Activated CD4-positive, alpha-beta T cell treated with anti-CD3 and anti-CD28 coated beads, Interleukin-2, amount 50 U/mL, for 4 hours (primary cell): ENCODE measurements at places on chromosomes 11 and 22.
A peak's percentile ranks its signal among the peaks of the same experiment; 100 is the strongest.

GRCh38 chr11:116794851-116795250 lies 3.2 kb upstream of the APOA5 start:
- no peak for DNase-seq

DNA sequence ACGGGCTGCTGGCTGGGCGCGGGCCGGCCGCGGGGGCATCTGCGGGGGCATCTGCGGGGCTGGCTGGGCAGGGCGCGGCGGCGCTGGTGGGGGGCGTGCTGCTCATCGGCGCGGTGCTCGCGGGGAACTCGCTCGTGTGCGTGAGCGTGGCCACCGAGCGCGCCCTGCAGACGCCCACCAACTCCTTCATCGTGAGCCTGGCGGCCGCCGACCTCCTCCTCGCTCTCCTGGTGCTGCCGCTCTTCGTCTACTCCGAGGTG lies 194 bp downstream of the DRD4 start:
- DNase-seq: no peak

DNA sequence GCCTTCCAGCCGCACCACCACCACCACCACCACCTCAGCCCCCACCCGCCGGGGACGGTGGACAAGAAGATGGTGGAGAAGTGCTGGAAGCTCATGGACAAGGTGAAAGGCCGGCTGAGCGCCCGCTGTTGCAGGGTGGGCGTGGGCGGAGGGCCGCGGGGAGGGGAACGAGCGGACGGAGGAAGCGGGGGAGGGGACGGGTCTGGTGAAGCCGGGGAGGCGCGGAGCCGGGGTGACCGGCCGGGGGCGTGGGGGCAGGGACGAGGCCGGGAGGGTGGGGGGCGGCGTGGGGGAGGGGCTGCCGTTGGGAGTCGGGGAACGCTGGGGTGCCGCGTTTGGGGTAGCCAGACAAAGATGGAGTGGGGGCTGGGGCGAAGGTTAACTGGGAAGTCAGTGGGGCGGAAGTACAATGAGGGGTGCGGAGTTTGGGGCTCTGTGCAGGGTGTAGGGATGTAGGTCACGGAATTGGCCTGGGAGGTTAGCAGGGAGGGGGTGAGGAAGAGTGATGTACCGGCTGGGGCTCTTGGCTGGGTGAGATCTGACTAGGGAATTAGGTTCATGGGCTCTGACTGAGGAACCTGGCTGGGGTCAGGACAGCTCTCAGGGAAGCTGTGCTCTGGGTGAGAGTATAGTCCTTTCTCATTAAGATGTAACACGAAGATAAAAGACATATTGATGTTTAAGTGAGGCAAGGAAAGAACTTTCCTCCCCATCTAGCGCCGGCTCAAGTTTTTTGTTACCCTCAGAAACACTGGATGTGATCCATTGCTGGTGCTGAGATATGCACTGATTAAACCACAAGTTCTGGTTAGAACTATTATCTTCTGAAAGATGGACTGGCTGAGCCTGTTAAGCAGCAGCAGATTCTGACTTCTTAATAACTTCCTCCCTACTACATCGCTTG lies 624 bp downstream of the CBL start:
- DNase-seq: peak; percentile 27

DNA sequence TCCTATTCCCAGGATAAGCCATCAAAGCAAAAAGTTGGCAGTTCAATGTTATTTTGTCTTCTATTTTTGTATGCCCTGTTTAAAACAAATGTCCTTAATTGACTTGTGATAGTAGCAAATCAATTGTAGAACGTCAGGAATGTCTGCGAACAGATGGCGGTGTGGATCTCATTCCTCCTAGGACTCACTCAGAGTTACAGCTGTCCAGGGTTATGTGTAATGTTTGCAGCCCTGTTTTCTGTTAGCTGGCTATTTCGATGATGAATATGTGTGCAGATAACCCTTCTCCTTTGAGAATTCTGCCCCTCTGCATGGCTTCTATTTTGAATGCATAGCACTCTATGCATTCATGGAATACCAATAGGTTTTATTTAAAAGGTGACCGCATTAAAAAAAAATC lies 1248.0 kb upstream of the CNTN5 start:
- no peak for DNase-seq

DNA sequence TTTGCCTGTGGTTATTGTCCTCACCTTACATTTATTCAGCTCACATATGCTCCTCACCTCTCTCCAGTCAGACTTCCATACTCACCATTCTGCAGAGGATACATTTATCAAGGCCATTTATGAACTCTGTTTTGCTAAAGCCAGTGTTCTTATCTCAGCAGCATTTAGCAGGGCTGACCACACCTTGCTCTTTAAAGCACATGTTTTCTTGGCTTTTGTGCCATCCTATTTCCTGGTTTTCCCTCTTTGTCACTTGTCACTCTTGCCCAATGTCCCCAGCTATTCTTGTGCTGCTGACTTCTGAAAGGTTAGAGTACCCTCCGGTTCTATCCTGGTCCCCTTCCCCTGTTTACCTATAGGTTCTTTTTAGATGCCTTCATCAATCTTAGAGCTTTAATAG lies 446.6 kb downstream of the NELL1 start:
- DNase-seq: no peak

- no peak for DNase-seq
Measured at GRCh38 chr22:45891996-45892621, 84.9 kb downstream of the WNT7B start.

DNA sequence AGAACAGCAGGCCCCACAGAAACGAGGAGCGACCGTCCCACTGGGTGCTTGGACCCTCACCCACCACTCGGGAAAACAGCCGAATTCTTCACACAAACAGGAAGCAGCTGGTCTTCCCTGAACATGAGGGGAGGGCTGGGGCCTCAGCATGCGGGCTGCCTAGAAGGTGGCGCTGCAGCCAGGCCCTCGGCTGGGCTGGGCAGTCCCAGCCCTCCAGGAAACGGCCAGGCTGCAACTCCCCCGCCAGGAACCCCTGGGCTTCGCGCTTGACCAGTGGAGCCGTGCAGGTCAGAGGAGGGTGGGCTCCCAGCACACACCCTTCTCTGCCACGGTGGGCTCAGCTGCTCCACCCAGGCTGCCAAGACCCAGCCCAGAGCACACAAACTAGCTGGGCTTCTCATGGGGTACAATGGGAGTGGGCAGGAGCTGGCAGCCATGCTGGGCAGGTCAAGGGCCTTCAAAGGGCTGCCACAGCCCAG lies 29.6 kb downstream of the IGF2 start:
- DNase-seq: no peak

DNA sequence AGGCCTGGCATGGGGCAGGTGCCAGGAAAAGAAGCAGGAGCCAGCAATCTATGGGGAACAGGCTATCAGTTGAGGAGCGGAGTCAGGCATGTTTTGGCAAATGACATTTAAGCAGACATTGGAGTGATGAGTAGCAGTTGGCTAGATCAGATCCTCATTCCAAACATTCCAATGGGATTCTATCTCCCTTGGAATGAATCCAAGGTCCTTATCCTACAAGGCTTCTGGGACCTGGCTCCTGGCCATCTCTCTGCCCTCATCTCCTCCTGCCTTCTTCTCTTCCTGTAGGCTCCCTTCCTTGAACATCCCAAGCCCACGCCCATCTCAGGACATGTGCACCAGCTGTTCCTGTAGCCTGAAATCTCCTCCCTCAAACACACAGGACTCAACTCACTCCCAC lies 1074.5 kb downstream of the TBC1D22A start:
- DNase-seq: no peak

GRCh38 chr11:108895579-108896480 lies 231.0 kb downstream of the DDX10 start:
- DNase-seq: no peak

GRCh38 chr11:88188251-88188931 lies 13.1 kb upstream of the RAB38 start:
- no peak for DNase-seq
